Activated CD4-positive, alpha-beta T cell treated with anti-CD3 and anti-CD28 coated beads, Interleukin-2, amount 10 ng/mL, durations not matched to agents 7 days and 5 days (primary cell): ENCODE measurements at places on chromosomes 11 and 22. TPM values are rescaled to one million over a fixed set of nuclear protein-coding genes. Genes with fewer than 3 reads are reported as not detected.

- no peaks in the 10 kb centered on the region for H3K4me1 ChIP-seq
- H3K27me3 ChIP-seq = no peaks in the 10 kb centered on the region
- H3K27ac ChIP-seq = no peak overlapping the region
- no peak for DNase-seq
- no peak overlapping the region for H3K4me3 ChIP-seq
Measured at GRCh38 chr11:30342736-30343166, 19.8 kb downstream of the ARL14EP start.

GRCh38 chr22:45667486-45667885 lies 4.1 kb upstream of the ATXN10 start:
- H3K36me3 ChIP-seq = no peaks in the 10 kb centered on the region
- H3K4me1 ChIP-seq = peaks cover 5% of the 10 kb centered on the region
- H3K27me3 ChIP-seq = peaks cover 42% of the 10 kb centered on the region
- H3K27ac ChIP-seq = no peak overlapping the region
- DNase-seq = no peak

DNA sequence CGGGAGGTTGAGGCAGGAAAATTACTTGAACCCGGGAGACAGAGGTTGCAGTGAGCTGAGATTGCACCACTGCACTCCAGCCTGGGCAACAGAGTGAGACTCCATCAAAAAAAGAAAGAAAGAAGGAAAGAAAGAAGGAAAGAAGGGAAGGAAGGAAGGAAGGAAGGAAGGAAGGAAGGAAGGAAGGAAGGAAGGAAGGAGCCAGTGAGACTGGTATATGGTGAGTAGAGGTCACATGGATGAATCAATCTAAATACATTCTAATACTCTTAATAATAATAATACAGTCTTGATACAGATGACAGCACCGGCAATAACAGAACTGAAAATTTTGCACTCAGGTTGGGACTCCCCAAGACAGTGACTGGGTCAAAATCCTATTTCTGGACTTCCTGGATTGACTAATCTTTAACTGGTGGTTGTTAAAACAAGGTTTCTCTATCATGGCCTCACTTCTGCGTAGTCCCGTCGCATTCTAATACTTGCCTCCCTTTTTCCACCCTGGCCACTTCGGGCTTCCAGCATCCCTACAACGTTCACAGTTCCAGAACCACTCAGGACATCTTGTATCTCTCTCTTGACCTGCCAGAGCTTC lies 53.5 kb upstream of the EIF3M start:
- no peaks in the 10 kb centered on the region for H3K27me3 ChIP-seq
- no peak overlapping the region for H3K4me3 ChIP-seq
- no peak overlapping the region for H3K27ac ChIP-seq
- no peak for DNase-seq

The ZW10 gene
- 19.9 TPM for total RNA-seq

- peak; percentile 71 for DNase-seq
- H3K4me1 ChIP-seq = peaks cover 12% of the 10 kb centered on the region
- no peaks in the 10 kb centered on the region for H3K36me3 ChIP-seq
- peak within 1 kb of the TSS; percentile 73 for H3K4me3 ChIP-seq
- peak within 1 kb of the TSS; percentile 62 for H3K27ac ChIP-seq
Measured at GRCh38 chr22:50481440-50482106, at the start of gene ADM2. Gene ADM2, plus strand, starts transcription at chr22:50481543. Its CDS starts 305 bp downstream, at chr22:50481848.

- H3K36me3 ChIP-seq = no peaks in the 10 kb centered on the region
- H3K27ac ChIP-seq = no peak overlapping the region
- no peak overlapping the region for H3K4me3 ChIP-seq
- DNase-seq = no peak
- no peaks in the 10 kb centered on the region for H3K4me1 ChIP-seq
- H3K27me3 ChIP-seq = peaks cover 24% of the 10 kb centered on the region
Measured at GRCh38 chr11:79447038-79447786, 6.4 kb upstream of the TENM4 start.

GRCh38 chr22:43060183-43060582 lies 29.0 kb downstream of the TTLL1 start:
- H3K4me3 ChIP-seq = no peak overlapping the region
- no peaks in the 10 kb centered on the region for H3K4me1 ChIP-seq
- DNase-seq = peak; percentile 44
- peaks cover 7% of the 10 kb centered on the region for H3K36me3 ChIP-seq
- H3K27me3 ChIP-seq = no peaks in the 10 kb centered on the region

DNA sequence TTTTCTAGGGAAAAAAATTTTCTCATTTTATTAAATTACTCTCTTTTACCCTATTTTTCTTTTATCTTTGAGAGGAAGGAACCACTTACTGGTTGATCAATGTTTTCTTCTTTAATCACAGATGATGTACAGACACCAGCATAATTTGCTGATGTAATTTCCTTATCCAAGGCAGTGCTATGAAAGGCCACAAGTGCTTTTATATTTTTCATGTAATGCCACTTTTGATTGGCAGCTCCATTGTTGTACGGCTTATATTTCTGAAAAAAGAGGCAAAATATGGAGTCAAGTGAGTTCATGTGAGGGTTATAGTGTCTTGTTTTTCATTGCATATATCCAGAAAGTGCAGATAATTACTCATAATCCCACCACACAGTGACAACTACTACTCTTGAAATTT lies 322.7 kb upstream of the MPPED2 start:
- no peaks in the 10 kb centered on the region for H3K36me3 ChIP-seq
- H3K4me3 ChIP-seq = no peak overlapping the region
- no peaks in the 10 kb centered on the region for H3K4me1 ChIP-seq
- H3K27me3 ChIP-seq = no peaks in the 10 kb centered on the region
- DNase-seq = no peak

GRCh38 chr11:119745112-119745511 lies 16.1 kb upstream of the NECTIN1 start:
- no peak for DNase-seq
- H3K4me1 ChIP-seq = no peaks in the 10 kb centered on the region
- H3K4me3 ChIP-seq = no peak overlapping the region
- peaks cover 42% of the 10 kb centered on the region for H3K27me3 ChIP-seq
- H3K36me3 ChIP-seq = no peaks in the 10 kb centered on the region
- no peak overlapping the region for H3K27ac ChIP-seq

GRCh38 chr22:35443338-35443737 lies 43.4 kb downstream of the MCM5 start:
- peaks cover 16% of the 10 kb centered on the region for H3K36me3 ChIP-seq
- no peak overlapping the region for H3K4me3 ChIP-seq
- H3K27ac ChIP-seq = no peak overlapping the region

The TIMP3 gene
- not detected for total RNA-seq

DNA sequence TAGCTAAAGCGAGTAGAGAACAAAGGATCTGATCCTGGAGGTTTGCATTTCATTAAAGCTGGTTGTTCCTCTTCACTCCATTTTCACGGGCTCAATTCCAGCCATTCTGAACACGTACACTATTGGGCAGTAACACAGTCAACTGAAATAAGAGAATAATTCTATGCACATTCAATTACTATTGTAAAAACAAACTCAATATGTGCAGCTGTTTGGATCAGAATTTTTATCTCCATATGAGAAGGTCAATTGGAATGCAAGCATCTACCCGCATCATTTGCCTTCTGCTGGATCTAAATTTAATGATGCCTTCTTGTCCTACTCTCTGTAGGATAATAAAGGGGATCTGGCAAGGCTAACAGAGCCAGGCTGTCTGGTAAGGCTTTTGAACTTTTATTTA lies 562.8 kb upstream of the CCDC179 start:
- H3K27ac ChIP-seq = no peak overlapping the region
- H3K4me3 ChIP-seq = no peak overlapping the region
- H3K4me1 ChIP-seq = no peaks in the 10 kb centered on the region
- no peaks in the 10 kb centered on the region for H3K36me3 ChIP-seq

The MLC1 gene
- 0.83 TPM for total RNA-seq

DNA sequence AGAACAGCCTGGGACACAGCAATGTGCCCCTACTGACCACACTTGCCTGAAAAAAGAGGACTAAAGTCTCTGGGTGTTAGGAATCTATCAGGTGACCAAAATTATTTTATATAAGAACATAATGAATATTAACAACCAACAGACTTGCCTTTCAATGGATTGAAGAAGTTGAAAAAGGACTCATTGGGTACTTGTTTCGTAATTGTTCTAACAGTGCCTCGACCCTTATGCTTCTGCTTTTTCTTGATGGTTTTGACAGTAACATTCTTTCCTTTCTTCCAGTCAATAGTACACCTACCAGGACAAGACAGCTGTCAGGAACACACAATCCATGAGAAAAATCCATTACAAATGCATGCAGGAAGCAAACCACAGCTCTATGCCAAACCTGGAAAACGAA lies 29.0 kb upstream of the PHLDA2 start:
- peaks cover 47% of the 10 kb centered on the region for H3K4me1 ChIP-seq
- no peaks in the 10 kb centered on the region for H3K27me3 ChIP-seq
- peaks cover 83% of the 10 kb centered on the region for H3K36me3 ChIP-seq
- no peak overlapping the region for H3K4me3 ChIP-seq
- no peak overlapping the region for H3K27ac ChIP-seq

The RTL10 gene
- 21.5 TPM for total RNA-seq

DNA sequence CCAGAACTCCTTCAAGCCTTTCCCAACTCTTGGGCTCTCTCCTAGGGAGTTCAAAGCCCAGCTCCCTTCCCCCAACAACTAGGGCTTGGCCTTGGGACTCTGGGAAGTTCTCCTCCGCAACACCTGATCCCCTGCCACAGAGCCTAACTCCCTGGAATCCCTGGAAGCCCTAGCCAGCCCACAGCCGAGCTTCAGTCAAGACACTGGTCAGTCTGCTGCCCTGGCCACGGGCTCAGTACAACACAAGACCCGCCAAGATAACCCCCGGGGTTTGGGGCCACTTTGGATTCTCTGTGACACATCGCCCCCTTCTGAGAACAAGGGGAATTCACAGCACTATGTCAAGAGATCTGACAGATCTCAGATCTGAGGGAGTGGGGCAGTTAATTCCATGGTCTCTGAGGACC lies 58.3 kb downstream of the SLC22A12 start:
- H3K27ac ChIP-seq = no peak overlapping the region
- no peaks in the 10 kb centered on the region for H3K4me1 ChIP-seq
- no peak for DNase-seq
- H3K36me3 ChIP-seq = no peaks in the 10 kb centered on the region
- peaks cover 23% of the 10 kb centered on the region for H3K27me3 ChIP-seq
- H3K4me3 ChIP-seq = no peak overlapping the region

DNA sequence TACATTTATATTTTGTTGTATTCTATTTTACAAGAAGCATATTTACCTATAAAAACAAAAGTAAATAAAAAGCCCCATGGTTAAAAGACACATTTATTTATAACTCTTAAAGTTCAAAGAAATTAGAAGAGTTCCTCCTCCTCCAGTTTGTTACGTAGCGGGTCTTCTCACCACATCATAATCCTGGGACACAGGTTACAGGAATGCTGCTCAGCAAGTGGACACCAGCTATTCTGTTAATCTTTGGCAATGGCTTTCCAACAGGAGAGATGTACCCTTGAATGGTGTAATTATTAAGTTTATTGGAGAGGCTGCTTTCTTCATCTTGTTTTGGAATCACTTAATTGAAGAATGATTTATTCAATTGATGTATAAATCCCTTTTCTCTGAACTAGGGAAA lies 19.6 kb upstream of the CAT start:
- no peaks in the 10 kb centered on the region for H3K36me3 ChIP-seq
- no peak for DNase-seq
- no peak overlapping the region for H3K27ac ChIP-seq

- peak; percentile 35 for DNase-seq
- H3K27ac ChIP-seq = no peak overlapping the region
- no peaks in the 10 kb centered on the region for H3K36me3 ChIP-seq
Measured at GRCh38 chr11:119741369-119742262, 12.6 kb upstream of the NECTIN1 start.

The TNNT3 gene
- total RNA-seq = 5.4 TPM

The MS4A6A gene
- total RNA-seq = not detected

GRCh38 chr11:46914910-46915309 lies 3.4 kb downstream of the LRP4 start:
- no peak for DNase-seq
- no peak overlapping the region for H3K27ac ChIP-seq
- peaks cover 76% of the 10 kb centered on the region for H3K27me3 ChIP-seq
- no peak overlapping the region for H3K4me3 ChIP-seq
- no peaks in the 10 kb centered on the region for H3K36me3 ChIP-seq

- no peak overlapping the region for H3K27ac ChIP-seq
- no peaks in the 10 kb centered on the region for H3K36me3 ChIP-seq
- H3K4me1 ChIP-seq = no peaks in the 10 kb centered on the region
- no peaks in the 10 kb centered on the region for H3K27me3 ChIP-seq
Measured at GRCh38 chr22:23106344-23106743, 35.4 kb downstream of the RSPH14 start.

The TRIM22 gene
- total RNA-seq = 367 TPM

- no peaks in the 10 kb centered on the region for H3K27me3 ChIP-seq
- no peak for DNase-seq
- no peaks in the 10 kb centered on the region for H3K4me1 ChIP-seq
- H3K27ac ChIP-seq = no peak overlapping the region
- H3K36me3 ChIP-seq = no peaks in the 10 kb centered on the region
Measured at GRCh38 chr11:26704249-26704648, 17.6 kb downstream of the SLC5A12 start.

The STIM1 gene
- total RNA-seq = 108 TPM

The AMOTL1 gene
- total RNA-seq = 3.1 TPM

GRCh38 chr11:134579724-134580609 lies 167.9 kb upstream of the B3GAT1 start:
- H3K4me3 ChIP-seq = no peak overlapping the region
- peaks cover 27% of the 10 kb centered on the region for H3K27me3 ChIP-seq
- H3K36me3 ChIP-seq = no peaks in the 10 kb centered on the region
- peaks cover 20% of the 10 kb centered on the region for H3K4me1 ChIP-seq
- H3K27ac ChIP-seq = no peak overlapping the region
- DNase-seq = peak; percentile 2

The CD6 gene
- total RNA-seq = 402 TPM

DNA sequence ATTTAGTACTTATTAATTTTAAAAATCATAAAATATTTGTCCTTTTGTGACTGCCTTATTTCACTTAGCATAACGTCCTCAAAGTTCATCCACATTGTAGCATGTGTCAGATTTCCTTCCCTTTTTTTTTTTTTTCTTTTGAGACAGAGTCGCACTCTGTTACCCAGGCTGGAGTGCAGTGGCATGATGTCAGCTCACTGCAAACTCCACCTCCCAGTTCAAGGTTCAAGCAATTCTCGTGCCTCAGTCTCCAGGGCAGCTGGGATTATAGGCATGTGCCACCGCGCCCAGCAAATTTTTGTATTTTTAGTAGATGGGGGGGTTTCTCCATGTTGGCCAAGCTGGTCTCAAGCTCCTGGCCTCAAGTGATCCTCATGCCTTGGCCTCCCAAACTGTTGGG lies 10.6 kb downstream of the RAB6A start:
- H3K27ac ChIP-seq = peak overlapping the region; percentile 13
- no peaks in the 10 kb centered on the region for H3K27me3 ChIP-seq
- H3K4me1 ChIP-seq = peaks cover 25% of the 10 kb centered on the region
- no peak for DNase-seq

DNA sequence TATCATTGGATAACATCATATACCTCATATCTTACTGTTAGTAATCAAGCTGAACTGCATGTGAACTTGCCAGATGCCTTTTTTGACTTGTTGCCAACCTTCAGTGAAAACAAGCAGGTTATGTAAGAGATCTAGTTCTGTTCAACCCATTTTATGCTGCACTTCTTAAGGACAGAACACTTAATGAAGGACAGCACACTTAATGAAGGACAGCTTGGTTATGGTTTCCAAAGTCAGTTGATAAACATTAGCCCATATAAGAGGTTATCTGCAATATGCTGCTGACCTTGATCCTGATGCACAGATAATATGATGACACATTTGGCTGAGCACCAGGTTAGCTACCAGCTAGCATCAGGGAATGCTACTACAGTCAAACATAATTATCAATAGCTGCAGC lies 358.7 kb upstream of the PDGFD start:
- H3K27ac ChIP-seq = no peak overlapping the region
- no peaks in the 10 kb centered on the region for H3K36me3 ChIP-seq
- H3K4me1 ChIP-seq = no peaks in the 10 kb centered on the region
- no peak overlapping the region for H3K4me3 ChIP-seq
- H3K27me3 ChIP-seq = peaks cover 7% of the 10 kb centered on the region

The MTNR1B gene
- total RNA-seq = not detected
